ENCODE measurements at places on chromosomes 13 and 19. TPM values are rescaled to one million over a fixed set of nuclear protein-coding genes. Genes with fewer than 3 reads are reported as not detected.

DNA sequence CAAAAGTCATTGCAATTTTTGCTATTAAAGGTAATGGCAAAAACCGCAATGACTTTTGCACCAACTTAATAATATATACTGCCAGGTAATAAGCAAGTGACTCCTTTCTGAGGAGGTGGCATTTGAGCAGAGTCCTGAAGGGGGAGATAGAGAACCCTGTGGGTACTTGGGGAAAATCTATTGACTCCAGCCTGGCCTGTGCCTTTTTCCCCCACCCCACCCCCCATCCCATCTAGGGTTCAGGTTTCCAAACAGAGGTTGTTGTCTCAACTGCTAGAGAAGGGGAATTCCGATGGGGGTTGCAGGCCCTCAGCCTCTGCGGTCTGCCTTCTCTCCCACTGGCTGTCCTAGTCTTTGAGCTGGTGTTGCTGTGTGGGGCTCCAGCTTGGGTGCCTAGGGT lies 11.5 kb downstream of the S1PR2 start:
- DNase-seq, result no peak

DNA sequence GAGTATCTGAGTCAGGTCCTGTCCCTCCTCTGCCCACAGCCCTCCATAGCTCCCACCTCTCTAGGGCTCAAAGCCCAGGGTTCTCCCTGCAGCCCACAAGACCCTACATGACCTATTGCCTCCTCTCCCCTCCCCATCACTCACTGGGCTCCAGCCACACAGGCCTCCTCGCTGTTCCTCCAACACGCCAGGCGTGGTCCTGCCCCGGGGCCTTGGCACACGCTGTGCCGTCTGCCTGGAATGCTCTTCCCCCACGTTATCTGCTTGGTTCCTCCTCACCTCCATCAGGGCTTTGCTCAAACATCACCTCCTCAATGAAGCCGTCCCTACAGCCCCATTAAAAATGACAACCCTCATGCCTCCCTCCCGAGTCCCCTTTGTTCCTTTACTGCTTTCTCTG lies 21.1 kb downstream of the PTPRS start:
- no peak for DNase-seq

- no peak for DNase-seq
Observed at GRCh38 chr19:33161201-33161600, 29.3 kb downstream of the WDR88 start.

GRCh38 chr13:33934343-33934742 lies 116.4 kb downstream of the RFC3 start:
- DNase-seq, result no peak

The COL4A1 gene
- total RNA-seq, result 134 TPM
